T-helper 22 cell (primary cell): ENCODE measurements at places on chromosomes 13 and 19.

GRCh38 chr19:1146412-1146699, 27.7 kb downstream of the SBNO2 start:
- no peak for DNase-seq

DNA sequence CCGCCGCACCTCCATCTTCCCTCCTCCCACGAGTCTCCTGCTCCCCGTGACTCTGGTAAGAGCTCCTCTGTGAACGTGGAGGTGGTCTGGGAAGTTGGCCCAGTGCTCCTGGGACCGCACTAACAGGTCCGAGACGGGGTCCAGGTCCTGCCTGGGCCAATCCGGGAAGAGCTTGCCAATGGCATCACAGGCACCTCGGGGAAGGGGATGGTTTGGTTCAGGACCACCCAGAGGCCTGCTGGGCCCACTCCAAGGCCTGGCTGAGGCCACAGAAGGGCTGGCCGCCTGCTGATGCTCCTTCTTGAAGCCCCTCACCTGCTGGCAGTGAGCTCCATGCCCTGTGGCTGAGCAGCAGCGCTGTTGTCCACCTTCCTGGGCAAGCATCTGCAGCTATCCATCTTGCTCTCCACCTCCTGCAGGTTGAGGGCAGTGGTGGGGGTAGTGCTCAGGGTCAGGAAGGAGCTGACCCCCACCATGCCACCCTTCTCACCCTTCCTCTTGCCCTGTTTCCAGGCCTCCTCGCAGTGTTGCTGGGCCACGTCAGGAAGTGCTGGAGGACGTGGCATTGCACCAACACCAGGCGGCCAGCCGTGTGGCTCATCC, 41.2 kb upstream of the TPM4 start:
- DNase-seq = no peak

GRCh38 chr19:50427997-50428425, 4.7 kb upstream of the MYBPC2 start:
- no peak for DNase-seq

DNA sequence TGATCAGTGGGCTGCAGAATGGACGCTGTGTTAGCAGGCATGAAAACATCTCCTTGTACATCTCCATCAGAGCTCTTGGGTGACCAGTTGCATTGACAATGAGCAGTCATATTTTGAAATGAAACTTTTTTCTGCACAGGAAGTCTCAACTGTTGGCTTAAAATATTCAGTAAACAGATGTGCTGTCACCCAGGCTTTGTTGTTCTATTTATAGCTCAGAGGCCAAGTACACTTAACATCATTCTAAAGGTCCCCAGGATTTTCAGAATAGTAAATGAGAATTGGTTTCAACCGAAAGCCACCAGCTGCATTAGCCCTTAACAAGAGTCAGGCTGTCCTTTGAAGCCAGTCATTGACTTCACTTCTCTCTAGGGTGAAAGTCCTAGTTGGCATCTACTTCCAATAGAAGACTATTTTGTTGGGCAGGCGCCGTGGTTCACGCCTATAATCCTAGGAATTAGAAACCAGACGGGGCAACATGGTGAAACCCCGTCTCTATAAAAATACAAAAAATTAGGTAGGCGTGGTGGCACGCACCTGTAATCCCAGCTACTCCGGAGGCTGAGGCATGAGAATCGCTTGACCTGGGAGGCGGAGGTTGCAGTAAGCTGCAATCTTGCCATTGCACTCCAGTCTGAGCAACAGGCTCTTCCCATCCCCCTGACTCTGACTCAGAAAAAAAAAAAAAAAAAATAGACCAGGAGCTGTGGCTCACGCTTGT, 7.9 kb upstream of the PDE4A start:
- no peak for DNase-seq

DNA sequence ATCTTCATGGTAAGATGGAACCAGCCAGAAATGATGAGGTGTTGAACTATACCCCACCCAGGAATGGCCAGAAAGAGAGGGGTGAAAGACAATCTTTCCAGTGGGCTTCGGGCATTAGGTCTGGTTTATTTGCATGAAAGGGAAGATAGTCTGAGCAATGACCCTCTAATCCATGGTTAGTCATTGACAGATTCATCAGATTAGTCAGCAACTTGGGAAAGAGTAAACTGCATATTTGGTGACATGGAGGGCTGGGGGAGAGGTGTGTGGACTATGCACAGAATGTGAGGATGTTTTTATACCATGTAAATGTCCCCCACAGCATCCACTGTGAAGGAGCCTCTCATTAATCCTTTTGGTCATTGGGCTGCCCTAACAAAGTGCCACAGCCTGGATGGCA, 30.1 kb upstream of the USP12 start:
- no peak for DNase-seq

DNA sequence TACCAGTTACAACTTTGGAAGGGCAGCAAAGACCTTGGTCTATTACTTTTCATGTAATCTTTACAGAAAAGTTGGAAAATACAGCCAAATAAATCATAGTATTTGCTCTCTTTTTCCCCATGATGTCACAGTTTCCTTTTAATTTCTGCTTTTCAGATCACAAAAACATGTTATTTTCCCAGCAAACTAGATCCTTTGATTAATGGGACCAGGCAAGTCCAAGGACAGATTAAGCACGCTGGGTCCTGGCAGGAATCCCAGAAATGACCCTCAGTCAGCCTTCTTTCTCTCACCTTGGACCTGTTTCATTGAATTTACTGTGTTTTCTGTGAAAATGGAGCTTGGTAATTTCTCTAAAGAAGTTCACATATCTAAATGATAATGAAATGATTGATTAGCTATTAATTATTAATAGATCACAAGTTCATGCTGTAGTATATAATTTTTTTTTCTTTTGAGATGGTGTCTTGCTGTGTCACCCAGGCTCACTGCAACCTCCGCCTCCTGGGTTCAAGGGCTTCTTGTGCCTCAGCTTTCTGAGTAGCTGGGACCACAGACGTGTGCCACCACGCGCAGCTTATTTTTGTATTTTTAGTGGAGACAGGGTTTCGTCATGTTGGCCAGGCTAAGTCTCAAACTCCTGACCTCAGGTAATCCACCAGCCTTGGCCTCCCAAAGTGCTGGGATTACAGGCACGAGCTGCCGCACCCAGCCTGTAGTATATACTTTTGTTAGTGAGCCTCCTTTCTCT, 16.0 kb downstream of the SPATA13 start:
- DNase-seq = no peak

- no peak for DNase-seq
Observed at GRCh38 chr19:10919352-10920287, 8.8 kb downstream of the YIPF2 start.

DNA sequence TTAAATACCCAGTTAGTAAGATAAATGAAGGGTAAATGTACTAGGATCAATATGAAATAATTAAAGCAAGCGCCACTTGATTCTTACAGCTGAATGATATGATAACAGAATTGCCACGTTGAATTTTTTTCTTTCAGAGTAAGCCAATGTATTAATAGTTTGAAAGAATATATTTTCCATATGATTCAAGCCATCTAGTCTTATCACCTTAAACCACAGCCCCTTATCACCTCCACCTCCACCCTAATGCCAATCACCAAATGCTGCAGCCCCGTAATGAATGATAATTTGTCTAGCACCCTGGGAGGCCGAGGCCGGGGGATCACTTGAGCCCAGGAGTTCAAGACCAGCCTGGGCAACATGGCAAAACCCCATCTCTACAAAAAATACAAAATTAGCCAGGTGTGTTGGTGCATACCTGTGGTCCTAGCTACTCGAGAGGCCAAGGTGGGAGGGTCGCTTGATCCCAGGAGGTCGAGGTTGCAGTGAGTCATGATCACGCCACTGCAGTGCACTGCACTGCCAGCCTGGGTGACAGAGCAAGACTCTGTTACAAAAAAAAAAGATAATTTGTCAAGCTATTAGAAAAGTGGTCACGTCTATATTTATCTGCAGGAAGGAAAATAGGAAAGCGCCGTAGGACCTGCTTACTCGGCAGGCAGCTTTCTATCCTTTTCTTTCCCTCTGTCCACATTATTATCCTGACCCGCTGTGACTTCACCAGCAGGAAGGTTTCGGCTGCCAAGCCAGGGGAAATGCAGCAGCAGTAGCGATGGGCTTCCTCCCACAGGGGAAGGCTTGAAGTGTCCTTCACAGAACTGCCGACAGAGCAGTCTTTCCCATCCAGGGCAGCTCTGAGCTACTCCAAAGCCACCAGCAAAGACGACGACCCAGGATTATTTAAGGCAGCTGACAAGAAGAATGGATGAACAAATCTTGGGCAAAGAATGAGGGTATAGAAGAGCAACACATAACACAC, 19.7 kb upstream of the CLN5 start:
- no peak for DNase-seq

GRCh38 chr19:3881272-3882040, 971 bp downstream of the ATCAY start:
- no peak for DNase-seq

DNA sequence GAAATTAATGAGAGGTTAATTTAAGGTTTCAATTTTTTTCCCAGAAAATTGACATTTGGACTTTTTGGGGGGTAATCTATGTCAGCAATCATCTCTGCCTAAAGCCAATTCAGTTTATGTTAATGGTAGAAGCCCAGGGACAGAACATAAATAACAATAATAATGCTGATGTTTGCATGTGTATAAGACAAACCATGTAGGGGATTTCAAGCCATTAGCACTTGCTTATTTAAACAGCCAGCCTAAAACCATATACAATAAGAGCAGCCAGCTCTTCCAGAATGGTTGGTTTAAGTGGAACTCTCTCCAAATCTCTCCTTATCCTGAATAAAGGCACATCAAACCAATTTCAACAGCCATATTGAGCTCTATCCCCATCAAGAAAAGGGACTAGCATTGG, 7.0 kb upstream of the FOXO1 start:
- no peak for DNase-seq

GRCh38 chr19:10872546-10873107, 1.3 kb downstream of the CARM1 start:
- no peak for DNase-seq

DNA sequence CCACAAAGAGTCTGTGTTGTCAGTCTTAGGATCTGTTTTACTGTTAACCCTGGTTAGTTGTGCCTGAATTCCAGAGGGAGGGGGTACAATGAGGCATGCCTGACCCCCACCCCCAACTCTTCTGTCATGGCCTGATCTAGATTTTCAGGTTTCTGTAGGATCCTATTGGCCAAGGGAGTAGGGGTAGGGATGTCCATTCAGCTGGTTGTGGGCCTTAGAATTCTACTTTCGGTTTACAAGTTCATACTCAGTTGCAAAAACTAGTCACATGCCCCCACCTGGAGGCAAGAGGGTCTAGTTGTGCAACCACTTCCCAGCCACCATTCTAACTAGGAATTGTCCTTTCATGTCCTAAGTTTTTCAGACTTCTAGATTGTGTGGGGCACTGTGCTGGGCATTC, 94.3 kb upstream of the MBNL2 start:
- DNase-seq = no peak

DNA sequence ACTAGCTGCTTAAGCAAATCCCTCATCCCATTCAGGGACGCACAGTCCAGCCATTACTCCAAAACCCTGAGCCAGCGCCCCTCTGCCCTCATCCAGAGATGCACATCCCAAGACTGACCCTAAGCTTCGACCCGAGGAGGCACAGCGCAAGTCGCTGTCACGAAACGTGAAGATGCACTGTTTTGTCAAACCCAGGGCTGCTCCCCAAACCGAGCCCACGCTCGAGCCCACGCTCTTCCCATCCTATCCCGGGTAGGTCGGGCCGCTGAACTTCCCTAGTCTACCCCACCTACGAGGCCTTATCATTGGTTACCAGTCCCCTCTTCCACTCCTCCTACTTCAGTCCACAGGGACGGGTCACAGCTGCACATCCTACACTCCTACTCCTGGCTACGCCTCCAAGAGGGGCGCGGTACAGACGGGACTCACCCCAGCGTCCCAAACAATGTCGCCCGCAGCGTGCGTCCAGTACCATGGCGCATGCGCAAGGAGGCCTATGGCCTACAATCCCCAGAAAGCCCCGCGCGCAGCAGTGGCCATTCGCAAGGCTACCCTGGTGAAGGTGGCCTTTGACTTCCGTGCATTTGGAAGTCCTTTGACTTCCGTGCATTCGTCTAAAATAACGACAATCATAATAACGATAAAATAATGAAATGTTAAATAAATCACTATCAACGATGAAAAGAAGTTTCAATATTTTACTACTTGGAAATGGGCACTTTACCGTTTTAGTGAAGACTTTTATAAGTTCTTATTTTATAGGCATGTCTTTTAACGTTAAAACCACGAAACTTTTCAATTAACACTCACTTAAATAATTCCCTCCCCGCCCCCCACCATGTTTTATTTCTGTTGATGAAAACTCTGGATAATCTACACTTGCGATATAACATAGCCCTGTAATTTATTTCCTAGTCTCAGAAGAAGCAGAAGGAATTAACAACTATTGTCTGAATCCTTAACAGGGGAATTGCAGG, at the start of gene ZNF285:
Gene ZNF285 (minus strand): TSS at position 470 of the 977 bp plus-strand sequence. CDS start 4,395 bp downstream, outside the sequence.
- DNase-seq = peak; percentile 10

DNA sequence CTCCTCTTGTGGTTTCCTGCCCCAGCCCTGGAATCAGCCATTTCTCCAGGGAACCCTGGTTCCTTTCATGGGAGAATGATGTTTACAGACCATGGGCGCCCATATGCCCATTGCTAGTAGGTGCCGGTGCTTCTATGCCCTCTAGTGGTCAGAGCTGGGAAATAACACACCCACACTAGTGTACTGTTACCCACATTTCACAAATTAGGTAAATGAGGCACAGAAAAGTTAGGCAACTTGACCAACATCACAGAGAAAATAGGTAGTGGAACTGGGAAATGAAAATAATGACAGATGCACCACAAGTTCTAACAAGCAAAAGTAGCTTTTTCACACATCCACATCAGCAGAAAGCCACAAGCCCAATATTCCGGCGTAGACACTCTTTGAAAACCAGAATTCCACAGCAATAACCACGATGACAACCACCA, 1.3 kb upstream of the CEACAM3 start:
- peak; percentile 10 for DNase-seq
